Activated naive CD4-positive, alpha-beta T cell (primary cell): ENCODE measurements at places on chromosomes 1 and 21.

- DNase-seq = no peak
Measured at GRCh38 chr1:34037109-34037508, 127.9 kb downstream of the CSMD2 start.

DNA sequence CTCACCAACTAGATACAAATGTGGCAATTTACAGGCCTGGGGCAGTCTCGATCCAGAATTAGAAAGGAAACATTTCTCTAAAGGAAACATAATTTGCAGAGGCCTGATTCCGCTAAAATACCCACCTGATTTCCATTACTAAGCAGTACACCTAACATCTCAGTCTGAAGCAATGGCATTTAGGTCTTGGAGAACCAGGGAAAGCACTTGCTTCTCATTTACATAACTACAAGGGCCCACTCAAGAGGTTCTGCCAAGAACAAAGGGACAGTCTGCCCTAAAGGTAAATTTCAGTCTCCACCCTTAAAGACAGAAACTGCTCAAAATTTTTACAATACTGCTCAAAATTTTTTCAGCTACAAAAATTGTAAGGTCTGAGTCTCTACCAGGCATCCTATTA, 123.7 kb upstream of the GJB5 start:
- DNase-seq = no peak

- DNase-seq = no peak
Measured at GRCh38 chr21:33943293-33943692, 27.7 kb upstream of the ATP5PO start.

DNA sequence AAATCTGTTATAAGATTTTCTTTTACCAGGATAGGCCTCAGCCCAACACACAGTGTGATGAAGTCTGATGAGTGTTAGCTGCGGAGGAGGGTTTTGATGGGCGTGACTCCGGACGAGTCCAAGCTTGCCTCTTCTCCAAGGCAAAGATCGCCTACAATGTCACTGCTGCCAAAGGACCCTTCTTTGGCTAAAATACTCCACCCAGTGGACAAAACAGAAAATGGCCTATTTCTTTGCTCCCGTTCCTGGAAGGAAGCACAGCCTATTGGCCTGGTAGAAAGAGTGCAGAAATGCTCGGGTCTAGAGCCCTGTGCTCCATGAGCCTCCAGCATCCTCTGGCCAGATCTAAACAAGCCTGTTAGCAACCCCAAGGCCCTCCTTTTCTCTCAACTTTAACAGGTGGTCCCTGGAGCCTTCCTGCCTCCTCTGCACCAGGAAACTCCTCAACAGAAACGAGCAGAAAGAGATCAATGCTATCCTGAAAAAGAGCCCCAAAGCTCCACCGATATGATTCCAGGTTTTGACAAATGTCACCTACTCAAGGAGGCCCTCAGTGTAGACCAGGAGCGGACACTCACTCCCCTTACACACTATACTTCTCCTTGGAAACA, 3.4 kb upstream of the CASQ2 start:
- no peak for DNase-seq

DNA sequence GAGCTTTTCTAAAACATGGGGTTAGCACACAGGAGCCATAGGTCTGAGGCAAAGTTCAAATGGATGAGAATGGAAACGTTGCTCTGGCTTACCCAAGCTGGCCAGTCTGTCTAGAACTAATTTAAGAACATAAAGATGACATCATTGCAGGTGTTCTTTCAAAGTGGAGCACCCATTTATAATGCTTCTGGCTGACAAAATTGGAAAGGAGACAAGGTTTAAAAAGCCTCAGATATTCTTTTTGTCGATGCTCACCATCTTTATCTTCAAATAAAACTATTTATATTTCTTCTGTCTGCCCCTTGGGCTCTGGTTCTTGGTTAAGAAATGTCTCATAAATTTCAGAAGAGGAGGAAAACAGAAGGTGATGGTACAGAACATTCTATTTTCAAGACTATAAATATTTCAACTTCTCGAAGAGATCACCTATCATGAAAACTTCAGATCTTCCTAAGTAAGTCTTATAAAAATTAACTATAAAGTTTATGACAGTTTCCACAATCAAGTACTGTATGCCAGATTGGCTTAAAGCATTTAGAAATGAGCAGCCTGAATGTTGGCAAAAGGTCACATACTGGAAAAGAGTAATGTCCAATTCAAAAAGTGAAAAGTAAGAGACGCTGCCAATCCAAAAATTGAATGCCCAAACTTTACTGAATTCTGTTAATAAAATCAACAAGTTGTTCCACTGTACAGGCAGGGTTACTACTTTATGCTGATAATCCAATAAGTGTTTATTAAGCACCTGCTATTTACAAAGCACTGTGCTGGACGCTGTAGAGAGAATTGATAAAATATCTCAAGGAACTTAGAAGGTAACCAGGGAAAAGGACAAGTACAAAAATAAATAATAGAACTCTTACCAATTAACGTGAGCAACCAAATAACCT, 92.0 kb downstream of the ETS2 start:
- no peak for DNase-seq

DNA sequence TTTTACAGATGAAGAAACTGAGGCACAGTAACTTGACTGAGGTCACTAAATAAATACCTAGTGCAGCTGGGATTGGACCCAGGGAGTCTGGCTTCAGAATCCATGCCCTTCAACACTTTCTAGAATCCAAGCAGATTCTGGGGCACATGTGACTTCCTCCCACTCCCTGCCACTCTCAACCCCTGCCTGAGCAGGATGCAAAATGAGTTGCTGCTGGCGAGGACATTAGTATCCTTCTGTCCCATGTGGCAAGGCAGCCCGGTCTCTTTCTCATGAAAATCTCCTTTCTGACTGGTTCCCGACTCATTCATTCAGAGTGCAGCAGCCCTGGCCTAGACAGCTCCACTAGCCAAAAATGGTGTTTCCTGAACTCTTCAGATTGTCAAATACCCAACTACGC, 28.4 kb downstream of the TNNT2 start:
- DNase-seq = no peak

- DNase-seq = no peak
Measured at GRCh38 chr1:111878649-111879048, 110.8 kb downstream of the KCND3 start.

DNA sequence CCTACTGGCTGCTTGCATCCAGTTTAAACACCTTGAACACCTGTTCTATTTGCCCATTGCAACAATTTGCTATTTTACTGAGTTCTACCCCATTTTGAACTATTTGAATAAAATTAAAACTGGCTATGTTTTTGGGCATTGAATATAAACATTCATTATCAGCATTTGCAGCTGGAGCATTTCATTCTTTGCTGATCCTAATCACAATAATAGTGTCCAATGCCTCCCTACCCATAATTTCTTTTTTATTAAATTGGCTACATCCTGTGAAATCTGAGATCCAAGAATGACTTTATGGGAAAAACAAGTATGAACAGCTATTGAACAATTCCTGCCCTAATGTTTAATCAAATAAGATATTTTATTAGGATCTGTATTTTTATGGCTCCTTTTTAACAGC, 447.9 kb downstream of the PLA2G4A start:
- no peak for DNase-seq

GRCh38 chr21:35424122-35424521, 375.0 kb upstream of the RUNX1 start:
- no peak for DNase-seq

DNA sequence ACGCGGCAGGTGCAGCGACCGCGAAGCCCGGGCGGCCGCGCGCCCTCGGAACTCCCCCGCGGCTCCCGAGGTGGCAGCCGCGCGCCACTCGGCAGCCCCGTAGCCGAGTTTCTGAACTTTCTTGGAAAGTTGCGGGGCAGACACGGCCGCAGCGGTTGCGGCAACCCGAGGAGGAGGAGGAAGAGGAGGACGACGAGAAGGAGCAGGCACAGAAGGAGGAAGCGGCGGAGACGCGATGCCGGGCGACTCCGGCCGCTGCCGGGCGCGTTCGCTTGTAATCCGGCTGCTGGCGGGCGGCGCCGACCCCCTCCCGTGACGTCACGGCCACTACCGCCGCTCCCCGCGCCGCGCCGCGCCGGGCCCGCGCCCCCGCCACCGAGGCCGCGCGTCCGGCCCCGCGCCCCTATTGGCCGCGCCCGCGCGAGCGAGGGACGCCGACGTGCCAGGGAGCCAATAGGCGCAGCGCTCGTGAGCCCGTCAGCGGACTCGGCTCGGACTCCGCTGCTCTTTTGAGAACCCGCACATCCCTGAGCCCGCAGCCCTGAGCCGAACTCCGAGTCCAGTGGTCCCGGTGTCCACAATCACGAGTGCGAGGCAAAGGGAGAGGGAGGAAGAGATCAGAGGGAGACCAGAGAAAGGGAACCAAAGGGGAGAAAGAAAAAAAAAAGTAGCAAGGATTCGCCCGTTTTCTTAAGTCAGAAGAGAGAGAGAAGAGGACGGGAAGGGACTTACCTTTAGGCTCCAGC, 736 bp upstream of the BARHL2 start:
- DNase-seq = no peak

GRCh38 chr1:37177230-37177864, 143.0 kb upstream of the GRIK3 start:
- no peak for DNase-seq

DNA sequence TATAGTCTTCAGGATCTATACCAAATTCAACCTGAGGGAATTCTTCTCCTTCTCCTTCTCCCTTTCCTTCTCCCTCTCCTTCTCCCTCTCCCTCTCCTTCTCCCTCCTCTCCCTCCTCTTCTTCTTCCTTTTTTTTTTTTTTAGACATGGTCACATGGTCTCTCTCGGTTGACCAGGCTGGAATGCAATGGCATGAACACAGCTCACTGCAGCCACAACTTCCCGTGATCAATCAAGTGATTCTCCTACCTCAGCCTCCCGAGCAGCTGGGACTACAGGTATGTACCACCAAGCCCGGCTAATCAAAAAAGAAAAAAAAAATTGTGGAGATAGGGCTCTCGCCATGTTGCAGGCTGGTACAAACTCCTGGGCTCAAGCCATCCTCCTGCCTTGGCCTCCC, 51.5 kb downstream of the DNAI4 start:
- no peak for DNase-seq

GRCh38 chr21:40333731-40334130, 466.5 kb downstream of the PCP4 start:
- DNase-seq = no peak

DNA sequence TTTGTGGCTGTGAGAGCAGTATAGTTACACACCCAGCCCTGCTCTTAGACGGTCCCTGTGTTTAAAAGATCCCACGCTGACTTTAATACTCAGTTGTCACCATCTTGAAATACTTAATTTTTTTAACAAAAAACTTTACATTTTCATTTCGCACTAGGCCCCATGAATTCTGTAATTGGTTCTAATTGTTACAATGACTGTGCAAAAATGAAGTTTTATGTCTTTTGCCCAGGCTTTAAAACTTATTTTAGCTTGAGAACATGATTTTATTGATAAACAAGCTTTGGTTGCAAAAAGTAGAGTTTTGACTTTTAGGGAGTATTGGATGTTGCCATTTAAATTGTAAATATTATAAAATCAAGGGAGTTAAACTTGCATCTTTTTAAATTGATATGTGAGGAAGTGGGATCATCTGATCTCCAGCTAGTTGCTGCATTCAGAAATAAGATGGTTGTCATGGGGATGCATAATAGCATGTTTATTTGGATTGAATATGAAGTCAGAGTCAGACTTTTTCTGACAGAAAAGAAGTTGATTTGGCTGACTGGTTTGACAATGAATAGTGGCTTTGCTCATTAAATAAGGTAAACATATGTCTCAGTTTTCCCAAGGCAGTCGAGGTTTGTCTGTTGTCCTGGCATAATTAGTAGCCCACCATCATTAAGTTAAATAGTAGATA, 23.0 kb upstream of the CRP start:
- DNase-seq = no peak

GRCh38 chr1:36384542-36385409, 948 bp downstream of the STK40 start:
- no peak for DNase-seq
